ENCODE measurements at places on chromosomes 4 and X. TPM values are rescaled to one million over a fixed set of nuclear protein-coding genes. Genes with fewer than 3 reads are reported as not detected.
A peak's percentile ranks its signal among the peaks of the same experiment; 100 is the strongest.

Gene MAGEA10
- not detected for total RNA-seq

- no peaks in the 10 kb centered on the region for H3K27me3 ChIP-seq
- no peak overlapping the region for H3K27ac ChIP-seq
- no peak for DNase-seq
Observed at GRCh38 chr4:82677327-82677726, 115.5 kb upstream of the TMEM150C start.

- H3K4me1 ChIP-seq, result no peaks in the 10 kb centered on the region
- no peak overlapping the region for H3K27ac ChIP-seq
- H3K27me3 ChIP-seq, result no peaks in the 10 kb centered on the region
- H3K36me3 ChIP-seq, result no peaks in the 10 kb centered on the region
- DNase-seq, result no peak
- no peak overlapping the region for H3K4me3 ChIP-seq
Observed at GRCh38 chr4:159652871-159653270, 550.0 kb downstream of the RAPGEF2 start.

- peaks cover 78% of the 10 kb centered on the region for H3K27me3 ChIP-seq
- H3K4me1 ChIP-seq, result peaks cover 11% of the 10 kb centered on the region
- no peak overlapping the region for H3K4me3 ChIP-seq
- DNase-seq, result no peak
Observed at GRCh38 chrX:136193771-136194170, 46.4 kb downstream of the FHL1 start.

DNA sequence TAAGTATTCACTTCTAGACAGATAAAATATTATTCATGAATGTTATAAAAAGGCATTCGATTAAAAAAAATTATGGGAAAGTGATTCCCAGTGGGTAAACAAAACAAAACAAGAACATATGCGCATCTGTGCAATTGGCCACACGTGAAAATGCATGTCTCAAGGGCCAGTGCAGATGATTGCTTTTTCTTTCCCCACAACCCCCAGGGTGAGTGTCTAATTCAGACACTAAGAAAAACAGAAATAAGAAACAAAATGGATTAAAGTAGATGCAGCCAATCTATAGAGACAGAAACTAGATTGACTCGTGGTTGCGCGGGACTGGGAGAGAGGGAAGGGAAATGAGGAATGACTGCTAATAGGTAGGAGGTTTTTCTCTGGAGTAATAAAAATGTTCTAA is 49.5 kb downstream of the GPM6A start:
- H3K27me3 ChIP-seq, result no peaks in the 10 kb centered on the region
- H3K36me3 ChIP-seq, result no peaks in the 10 kb centered on the region
- peak; percentile 22 for DNase-seq
- H3K27ac ChIP-seq, result no peak overlapping the region
- H3K4me3 ChIP-seq, result no peak overlapping the region
